ENCODE measurements at places on chromosomes 12 and 14.

DNA sequence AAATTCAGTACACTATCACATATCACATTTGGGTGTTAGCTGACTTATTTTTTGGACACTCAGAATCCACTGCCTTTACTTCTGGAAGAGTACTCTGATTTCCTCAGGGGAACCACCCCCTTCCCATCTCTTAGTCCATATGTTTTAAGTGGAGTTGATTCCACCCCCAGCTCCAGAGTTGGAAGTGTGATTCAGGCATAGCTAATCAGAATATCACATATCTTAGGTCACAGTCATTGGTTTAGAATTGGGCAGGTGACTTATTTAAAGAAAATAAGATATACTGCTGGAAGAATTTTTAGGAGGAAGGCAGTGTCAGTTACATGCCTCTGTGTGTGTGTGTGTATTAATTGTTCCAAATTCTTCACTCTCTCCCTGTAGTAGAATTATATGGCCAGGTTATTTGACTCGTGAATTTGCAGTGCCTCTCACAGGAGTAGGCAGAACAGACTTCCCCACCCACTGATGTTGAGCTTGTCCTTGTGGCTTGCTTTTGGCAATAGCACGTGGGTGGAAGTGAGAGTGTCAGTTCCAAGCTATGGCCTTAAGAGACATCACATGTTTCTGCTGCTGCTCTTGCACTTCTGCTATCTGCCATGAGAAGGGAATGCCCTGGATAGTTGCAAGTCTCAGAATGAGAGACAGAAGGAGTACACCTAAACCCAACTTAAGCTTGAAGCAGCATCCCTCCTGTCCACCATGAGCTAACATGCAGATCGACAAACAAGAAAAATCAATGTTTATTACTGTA is 6.4 kb upstream of the GAS2L3 start:
- DNase-seq, result no peak

DNA sequence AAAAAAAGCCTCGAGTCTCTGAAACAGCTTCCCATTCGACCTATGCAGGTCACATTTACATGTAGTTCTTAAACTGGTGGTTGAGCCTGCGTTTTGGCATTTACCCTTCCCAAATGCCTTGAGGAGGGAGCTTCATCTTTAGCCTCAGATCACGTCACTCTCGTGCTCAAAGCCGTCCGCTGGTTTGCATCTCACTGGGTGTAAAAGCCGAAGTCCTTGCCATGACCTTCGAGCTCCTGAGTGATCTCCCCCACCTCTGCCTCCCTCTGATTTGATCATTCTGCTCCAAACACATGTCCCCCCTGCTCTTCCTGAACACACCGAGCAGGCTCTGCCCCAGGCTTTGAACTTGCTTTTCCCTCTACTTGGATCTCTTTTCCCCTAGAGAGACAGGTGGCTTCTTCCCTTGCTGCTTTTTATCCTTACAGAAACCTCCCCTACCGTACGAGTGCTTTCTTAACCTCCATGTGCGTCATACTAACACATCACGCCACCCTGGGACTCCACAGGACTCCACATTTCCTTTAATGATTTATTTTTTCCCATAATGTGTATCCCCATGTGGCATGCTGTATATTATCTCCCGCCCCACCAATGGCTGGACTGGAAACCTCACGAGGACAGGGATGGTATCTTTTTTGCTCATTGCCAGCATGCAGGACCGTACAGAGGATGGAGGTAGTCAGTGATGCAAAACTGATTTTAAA is 610.7 kb downstream of the VRK1 start:
- no peak for DNase-seq

- DNase-seq, result no peak
These were observed 228.4 kb upstream of the OTX2 start for GRCh38 chr14:57038689-57039088.

GRCh38 chr12:33759279-33759678 is 263.0 kb upstream of the ALG10 start:
- no peak for DNase-seq

DNA sequence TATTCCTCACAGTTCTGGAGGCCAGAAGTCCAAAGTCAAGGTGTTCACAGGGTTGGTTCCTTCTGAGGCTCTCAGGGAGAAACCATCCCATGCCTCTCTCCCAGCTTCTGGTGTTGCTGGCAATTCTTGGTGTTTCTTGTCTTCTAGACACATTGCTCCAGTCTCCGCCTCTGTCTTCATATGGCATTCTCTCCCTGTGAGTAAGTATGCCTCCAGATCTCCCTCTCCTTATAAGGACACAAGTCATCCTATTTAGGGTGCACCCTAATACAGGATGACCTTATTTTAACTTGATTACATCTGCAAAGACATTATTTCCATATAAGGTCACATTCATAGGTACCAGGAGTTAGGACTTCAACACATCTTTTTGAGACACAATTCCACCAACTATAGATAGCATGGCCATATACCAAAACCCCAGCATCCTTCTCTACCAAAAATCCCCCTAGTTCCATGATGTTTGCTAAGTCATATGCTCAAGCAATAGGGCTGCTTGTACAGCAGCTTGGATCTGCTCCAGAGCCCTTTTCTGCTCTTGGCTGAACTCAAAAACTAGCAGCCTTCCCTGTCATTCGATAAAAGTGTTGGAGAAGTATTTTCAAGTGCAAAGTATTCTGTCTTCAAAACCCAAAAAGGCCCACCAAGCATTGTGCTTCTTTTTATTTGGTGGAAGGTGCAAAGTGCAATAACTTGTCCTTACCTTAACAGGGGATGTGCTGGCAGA is 79.2 kb upstream of the CMKLR1 start:
- DNase-seq, result no peak

GRCh38 chr14:73599499-73599898 is 7.8 kb downstream of the ACOT4 start:
- DNase-seq, result no peak

DNA sequence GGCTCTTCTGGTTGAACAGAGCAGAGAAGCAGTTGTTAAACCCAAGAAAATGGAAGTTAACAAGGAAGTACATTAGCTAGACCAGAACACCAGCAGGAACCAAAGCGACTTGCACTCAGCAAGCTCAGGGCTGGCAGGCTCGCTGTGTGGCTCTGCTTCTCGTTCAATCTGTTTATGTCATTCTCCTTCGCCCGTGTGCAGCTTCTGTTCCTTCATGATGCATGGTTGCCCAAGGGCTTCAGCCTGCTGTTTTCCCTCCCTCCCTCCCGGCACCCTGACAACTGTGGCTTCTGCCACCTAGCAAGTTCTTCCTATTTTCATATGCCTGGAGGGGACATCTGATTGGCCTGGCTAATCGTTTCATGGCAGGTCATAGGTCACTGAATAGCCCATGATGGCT is 25.3 kb downstream of the PIGH start:
- no peak for DNase-seq

DNA sequence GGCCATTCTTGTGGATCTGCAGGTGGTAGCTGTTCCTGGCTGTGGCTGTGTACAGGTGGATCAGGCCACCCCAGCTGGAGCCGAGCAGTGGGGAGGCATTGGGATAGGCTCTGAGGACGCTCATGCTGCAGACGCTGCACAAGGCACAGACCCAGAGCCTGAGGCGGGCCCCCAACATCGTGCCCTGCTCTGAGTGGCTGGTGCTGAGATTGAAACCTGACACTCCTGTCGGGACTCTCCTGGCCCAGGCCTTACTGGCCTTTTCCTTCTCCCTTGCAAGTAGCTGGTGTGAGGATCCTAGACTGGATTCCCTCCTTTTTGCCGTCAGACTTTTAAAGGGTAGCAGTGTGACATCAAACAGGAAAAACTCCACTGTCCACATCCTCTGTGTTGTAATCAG is at the start of gene FGF23:
Gene FGF23, minus strand, starts transcription at position 308 of the 400 bp plus-strand sequence. Its CDS starts 130 bp downstream, at position 178.
- no peak for DNase-seq

GRCh38 chr14:105388110-105388951 is 10.0 kb upstream of the TEX22 start:
- DNase-seq, result no peak

DNA sequence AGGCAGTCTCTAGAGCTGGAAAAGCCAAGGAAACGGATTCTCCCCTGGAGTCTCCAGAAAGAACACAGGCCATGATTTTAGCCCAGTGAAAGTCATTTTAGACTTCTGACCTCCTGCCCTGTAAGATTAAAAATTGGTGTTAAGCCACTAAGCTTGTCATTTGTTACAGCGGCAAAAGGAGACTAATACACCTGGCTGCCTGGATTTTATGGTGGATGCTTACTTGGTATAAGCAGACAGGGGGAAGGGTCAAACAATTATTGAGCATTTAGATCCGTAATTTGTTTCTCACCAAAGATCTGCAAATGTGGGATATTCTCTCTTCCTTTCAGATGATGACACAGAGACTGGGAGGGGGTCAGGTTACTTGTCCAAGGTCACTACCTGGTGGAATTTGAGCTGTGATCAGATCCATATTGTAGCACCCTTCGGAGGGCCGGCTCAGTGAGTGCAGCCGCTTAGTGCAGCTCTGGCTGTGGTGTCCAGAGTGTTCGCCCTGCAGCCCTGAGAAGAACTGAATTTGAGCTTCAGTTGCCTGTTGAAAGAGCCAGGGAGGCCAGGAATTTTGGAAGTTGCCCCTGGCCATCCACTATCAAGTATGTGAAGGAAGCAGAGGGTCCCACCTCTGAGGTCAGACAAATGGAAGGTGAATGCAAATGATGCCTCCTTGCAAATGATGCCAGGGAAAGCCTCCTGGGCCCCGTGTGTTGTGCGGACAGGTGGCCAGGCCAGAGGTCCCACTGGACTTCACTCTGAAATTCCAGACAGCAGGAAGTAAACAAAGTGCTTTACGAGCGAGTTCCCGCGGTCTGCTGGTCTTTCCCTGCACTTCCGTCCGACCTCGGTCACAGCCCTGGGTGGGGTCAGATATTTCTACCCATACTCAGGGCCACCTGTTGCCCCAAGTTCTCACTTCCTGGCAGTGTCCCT is 15.1 kb downstream of the GLRX5 start:
- no peak for DNase-seq

DNA sequence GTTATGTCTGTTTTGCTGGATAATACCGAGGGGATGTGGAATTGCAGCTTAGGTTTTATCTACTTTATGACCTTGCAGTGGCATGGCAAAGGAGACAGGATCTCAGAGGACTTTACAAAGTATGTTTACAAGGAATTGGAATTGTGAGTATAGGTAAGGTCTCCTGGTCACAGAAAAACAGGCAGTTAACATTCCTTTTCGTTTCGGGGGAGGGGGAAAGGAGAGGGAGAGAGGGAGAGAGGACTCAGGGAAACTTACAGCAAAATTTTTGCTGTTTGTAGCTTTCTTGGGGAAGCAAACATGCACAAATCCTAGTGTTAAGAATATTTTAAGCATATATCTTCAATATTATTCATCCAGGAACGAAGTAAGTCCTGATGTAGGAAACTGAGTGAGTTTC is 590.5 kb upstream of the LRFN5 start:
- no peak for DNase-seq

- no peak for DNase-seq
These were observed 18.5 kb downstream of the CPNE8 start for GRCh38 chr12:38886931-38887330.

GRCh38 chr12:31227401-31227981 is 98.5 kb downstream of the SINHCAF start:
- no peak for DNase-seq

DNA sequence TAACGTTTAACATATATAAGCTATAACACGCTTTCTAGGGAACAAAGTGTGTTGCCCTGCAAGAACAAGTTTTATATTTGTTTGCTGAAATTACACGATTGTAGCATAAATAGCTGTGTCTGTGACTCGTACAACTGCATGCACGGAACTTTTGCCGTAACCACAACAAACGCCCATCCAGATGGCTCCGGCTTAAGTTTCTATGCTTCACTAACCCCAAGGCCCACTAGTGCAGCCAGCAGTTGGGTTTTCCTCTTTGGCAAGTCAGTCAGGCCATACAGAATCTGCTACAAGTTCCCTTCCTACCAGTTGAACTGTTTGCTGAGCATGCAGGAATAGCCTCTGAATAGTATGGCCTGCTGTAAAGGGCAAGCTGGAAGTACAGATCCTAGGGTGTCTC is 12.1 kb downstream of the CSRP2 start:
- no peak for DNase-seq

GRCh38 chr14:69052181-69052601 is 73.1 kb upstream of the ACTN1 start:
- no peak for DNase-seq

DNA sequence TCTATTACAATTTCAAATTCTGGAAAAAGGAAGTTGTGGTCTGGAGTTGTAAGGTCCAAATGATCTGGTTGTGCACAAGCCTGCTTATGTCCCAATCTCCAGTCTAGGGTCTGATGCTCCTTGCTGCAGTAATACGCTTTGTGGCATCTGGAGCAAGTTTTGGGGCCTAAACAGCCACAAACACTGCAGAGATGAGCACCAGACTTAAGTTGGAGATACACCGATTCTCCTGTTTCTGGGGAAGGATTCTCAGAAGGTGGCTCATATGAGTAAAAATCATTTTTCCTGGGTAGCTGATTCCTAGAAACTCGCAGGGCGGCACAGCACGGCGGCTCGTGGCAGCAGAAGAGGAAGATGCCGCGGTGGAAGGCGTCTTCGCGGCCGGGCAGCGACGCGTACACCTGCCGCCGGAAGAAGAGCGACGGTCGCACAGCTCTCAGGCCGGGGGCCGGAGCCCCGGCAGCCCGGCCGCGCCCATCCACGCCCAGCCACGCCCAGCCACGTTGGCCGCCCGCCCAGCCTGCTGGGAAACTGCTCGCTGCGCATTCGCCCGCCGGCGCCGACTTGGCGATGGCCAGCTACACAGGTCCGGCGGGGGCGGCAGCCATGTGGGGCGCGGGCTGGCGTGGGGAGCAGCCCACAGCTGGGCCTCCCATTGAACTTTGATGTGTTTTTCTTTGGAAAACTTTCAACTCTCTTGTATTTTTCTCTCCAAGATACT is 129.0 kb downstream of the ASCL4 start:
- peak; percentile 88 for DNase-seq

GRCh38 chr12:116222358-116222757 is 55.1 kb downstream of the MED13L start:
- no peak for DNase-seq

GRCh38 chr14:53668897-53669296 is 287.7 kb downstream of the BMP4 start:
- DNase-seq, result no peak

- no peak for DNase-seq
These were observed 7.5 kb downstream of the ITPR2 start for GRCh38 chr12:26825459-26826016.

DNA sequence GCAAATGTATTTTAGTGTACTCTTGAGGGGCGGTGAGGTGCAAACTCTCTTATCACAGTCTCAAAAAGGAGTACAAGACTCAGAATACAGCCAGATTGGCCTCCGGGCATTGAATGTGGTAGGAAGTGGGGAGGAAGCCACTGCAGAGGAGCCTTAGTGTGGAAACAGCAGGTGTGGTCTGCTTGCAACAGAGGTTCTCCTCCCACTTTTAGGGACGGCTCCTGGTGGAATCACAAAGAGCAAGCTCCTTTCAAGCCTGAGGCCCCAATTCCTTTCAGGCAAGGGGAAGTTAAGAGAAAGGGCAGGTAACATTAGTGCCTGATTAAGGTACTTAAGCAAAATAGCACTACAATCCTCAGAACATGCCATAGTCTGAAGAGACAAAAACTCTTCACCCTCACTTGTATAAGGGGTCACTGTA is 23.7 kb upstream of the SLC2A3 start:
- no peak for DNase-seq

- no peak for DNase-seq
These were observed 714.6 kb downstream of the DIO2 start for GRCh38 chr14:79496701-79497100.

- DNase-seq, result no peak
These were observed 745 bp downstream of the PCK2 start for GRCh38 chr14:24094841-24095270.

- no peak for DNase-seq
These were observed 42.8 kb upstream of the SCN8A start for GRCh38 chr12:51548241-51548640.

All from SK-N-SH (cell line).